NCI-H1092 (cell line): ENCODE measurements at places on chromosomes 1 and 21.

DNA sequence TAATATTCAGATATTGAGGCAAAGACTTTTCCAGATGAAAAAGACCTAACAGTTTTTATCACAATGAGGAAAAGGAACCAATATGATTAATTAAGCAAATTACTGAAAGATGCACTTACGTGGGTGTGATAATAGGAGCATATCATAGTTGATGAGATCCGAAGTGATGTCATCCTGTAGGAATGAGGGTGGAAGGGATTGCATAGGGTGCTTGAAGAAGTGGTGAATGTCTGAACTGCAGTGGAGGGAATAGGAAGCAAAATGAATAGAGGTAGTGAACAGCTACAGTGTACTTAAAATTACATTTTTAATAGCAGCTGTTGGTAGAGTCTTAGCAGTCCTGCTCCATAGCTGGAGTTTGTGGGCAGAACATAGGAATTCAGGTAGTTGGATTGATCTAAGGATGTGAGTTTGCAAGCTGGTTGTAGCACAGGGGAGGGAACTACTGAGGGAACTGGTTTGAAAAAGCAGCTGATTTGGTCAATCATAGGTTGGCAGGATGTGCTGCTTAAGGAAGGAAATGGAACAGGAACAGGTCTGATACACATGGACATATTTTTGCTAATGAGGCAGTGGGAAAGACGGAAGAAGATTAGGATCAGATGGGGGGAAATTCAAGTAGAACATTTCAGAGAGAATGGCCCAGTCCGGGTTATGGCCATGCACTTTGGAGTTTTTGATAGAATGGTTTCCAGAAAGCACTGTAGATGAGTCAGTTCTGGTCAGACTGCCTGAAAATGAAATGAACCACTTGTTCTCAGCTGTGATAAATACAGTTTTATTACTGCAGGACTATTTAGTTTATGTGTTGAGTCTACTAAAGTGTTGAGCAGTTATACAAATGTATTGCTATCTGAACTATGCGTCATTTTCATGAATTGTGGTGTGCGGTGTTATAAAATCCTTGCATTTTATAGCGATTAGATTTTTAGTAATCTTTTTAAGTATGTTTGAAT is 155.8 kb downstream of the RYR2 start:
- DNase-seq = no peak

- no peak for DNase-seq
Measured at GRCh38 chr1:180670681-180671080, 38.9 kb downstream of the XPR1 start.

DNA sequence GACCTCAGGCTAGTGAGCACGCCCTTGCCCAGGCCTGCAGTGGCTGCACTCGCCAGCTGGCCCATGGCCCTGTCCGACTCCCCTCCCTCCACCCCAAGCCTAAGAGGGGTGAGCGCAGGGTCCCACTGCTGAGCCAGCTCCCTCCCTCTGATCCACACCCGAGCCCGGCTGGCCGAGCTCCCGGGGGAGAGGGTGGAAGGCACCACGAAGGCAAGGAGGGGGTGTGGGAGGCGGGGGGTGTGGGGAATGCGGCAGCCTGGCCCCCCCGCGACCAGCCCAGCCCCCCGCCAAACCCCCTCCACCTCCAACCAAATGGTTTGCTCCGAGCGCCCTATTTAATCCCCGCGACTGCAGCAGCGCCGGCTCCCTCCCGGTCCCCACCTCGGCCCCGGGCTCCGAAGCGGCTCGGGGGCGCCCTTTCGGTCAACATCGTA is at the start of gene CADM3:
Gene CADM3 (plus strand): TSS at position 362 of the 434 bp plus-strand sequence. CDS start 151 bp downstream, outside the sequence.
- peak; percentile 59 for DNase-seq

DNA sequence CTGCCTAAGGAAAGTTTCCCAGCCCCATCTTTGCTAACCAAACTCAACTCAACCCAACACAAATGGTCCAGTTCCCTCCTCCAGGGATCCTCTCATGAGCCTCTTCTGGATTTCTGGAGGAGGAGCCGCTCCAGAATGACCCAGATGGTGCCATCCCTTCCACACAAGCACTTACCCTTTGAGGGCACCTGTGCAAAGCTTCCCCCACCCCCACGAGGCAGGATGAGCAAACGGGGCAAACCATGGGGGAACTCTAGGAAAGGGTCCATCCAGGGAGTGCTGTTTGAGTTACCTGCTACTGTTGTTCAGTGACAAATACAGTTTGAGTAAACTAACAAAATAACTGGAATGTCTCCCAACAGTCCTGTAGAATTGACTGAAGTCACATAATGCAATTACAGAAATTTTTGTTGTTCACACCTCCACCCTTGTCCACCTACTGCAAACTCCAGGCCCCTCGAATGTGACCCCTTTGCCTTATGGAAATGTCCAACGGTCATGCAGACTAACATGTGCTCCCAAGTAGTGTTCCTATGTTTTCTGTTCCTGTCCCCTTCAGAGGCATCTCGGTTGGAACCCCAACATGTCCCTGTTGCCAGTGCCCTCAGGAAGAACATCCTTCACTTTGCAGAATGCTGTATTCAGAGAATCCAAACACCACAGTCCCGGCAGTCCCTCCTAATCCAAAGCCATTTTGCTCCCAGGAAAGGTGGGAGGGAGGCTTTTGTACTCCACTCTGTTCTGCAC is 160.1 kb downstream of the RRAGC start:
- no peak for DNase-seq

GRCh38 chr1:114224196-114224907 is 70.7 kb upstream of the SYT6 start:
- DNase-seq = no peak

DNA sequence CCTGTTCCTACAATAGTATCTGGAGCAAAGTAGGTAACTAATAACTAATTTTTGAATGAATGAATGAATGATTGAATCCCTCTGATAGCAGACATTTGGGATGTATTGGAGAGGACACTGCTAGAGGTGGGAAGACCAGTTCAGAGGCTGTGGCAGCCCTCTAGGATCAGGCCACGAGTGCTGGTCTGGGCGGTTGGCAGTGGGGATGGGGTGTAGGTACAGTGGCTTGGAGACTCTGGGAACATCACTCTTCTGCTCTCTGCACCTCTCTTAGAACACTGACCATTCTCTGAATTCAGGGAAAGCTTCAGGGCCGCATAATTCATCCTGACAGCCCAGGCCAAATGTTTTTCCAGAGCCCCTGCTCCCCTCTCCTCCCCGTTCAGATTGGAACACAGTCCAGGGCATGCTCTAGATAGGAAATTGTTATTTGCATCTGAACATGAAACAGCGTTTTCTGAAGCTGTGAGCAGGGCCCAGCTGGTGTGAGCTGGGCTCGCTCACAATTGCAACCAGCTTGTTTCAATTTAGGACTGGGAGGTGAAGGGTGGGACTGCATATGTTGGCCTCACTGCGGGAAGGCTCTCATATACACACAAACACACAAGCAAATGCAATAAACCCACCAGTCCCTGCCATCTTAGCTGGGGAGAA is 253.1 kb upstream of the USP24 start:
- no peak for DNase-seq

GRCh38 chr1:198903203-198903602 is 264.4 kb downstream of the PTPRC start:
- no peak for DNase-seq

DNA sequence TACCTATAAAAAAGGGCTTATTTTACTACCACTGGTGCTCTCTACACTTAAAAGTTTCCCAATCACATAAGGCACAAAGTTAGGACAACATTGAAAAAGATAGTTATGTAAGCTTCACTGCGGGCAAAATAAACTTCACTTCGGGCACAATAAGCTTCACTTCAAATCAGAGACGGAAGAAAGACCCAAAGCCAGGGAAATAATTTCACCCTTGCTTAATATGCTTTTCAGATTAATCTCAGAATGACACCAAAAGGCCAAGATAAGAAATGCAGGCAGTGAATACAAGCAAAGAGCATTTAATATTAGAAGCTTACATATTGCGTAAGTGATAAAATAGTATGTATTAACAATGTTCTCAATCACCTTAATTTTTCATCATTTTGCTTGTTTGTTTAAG is 444.2 kb downstream of the SETD4 start:
- DNase-seq = no peak

GRCh38 chr21:43814215-43815106 is 25.1 kb downstream of the RRP1 start:
- DNase-seq = no peak

GRCh38 chr1:108141621-108142020 is 58.5 kb downstream of the SLC25A24 start:
- DNase-seq = no peak
